ENCODE measurements at places on chromosomes 5 and 9.

- no peak for DNase-seq
Observed at GRCh38 chr5:179407191-179408175, 62.2 kb upstream of the ADAMTS2 start.

DNA sequence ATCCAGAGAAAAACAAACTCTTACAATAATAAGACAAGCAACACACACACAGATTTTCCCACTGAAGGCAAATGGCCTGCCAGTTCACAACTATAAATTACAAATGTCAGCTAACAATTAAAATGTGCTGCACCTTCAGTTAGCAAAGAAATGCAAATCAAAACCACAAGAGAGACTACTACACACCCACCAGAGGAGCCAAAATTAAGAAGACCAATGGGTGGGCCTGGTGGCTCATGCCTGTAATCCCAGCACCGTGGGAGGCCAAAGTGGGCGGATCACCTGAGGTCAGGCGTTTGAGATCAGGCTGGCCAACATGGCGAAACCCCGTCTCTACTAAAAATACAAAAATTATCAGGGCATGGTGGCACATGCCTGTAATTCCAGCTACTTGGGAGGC is 15.1 kb upstream of the IPPK start:
- DNase-seq, result no peak

- no peak for DNase-seq
Observed at GRCh38 chr9:86601697-86602096, 247.5 kb upstream of the TUT7 start.

DNA sequence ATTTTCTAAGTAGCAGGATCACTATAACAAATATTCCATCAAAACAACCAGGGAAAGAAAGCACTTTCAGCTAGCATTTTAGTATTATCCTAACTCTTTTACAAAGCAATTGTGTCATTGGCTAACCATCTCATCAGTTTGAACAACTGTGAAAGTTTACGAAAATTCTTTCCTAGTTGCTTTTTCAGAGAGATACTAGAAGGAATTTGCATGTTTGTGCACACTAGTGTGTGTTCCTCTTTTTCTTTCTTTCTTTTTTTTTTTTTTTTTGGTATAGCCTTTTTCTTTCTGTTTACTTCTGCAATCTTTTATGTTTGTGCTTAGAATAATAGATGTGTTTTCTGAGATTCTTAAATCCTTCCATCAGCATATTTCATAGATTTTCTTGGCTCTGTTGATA is 124.7 kb upstream of the SEMA6A start:
- no peak for DNase-seq

GRCh38 chr9:70983723-70984295 is 137.6 kb downstream of the TRPM3 start:
- no peak for DNase-seq

- no peak for DNase-seq
Observed at GRCh38 chr9:109319626-109320241, 1.1 kb downstream of the EPB41L4B start.

GRCh38 chr9:135189497-135189896 is 102.0 kb downstream of the OLFM1 start:
- no peak for DNase-seq

Data from CD4-positive, alpha-beta T cell treated with Interleukin-1 beta for 1 hour (primary cell).